ENCODE measurements at places on chromosomes 11 and 22. TPM values are rescaled to one million over a fixed set of nuclear protein-coding genes. Genes with fewer than 3 reads are reported as not detected.

OR8D1 gene
- not detected for total RNA-seq

IFITM1 gene
- 363 TPM for total RNA-seq

LMNTD2 gene
- total RNA-seq = 6.0 TPM

USH1C gene
- total RNA-seq = not detected

GAL3ST1 gene
- total RNA-seq = not detected

SHANK2 gene
- total RNA-seq = not detected

KLHL35 gene
- total RNA-seq = 1.3 TPM

NPAS4 gene
- total RNA-seq = not detected

TPBGL gene
- total RNA-seq = 0.42 TPM

VPREB1 gene
- total RNA-seq = not detected

CCDC89 gene
- 0.47 TPM for total RNA-seq
